NB4 (cell line): ENCODE measurements at places on chromosomes 7 and 10.
A peak's percentile ranks its signal among the peaks of the same experiment; 100 is the strongest.

DNA sequence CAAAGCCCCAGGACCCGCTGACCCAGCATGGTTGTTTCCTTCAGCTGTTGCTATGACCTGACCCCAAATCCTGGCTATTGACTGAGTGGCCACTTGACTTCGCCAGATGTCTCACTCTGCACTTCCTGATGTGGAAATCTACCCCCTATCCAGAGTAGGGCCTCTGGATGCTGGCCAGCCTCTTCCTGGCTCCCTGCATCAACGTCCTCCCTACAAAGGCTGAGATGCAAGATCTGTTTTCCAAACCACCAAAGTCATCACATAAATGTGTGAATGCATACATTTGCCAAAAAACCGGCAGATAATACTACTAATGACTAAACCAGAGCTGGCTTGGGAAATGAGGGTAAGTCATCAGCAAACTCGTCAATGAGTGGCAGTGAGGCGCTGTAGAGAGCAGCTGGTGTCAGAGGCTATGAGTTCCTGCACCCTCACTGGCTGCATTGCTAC, 70.4 kb downstream of the PYROXD2 start:
- no peak for DNase-seq

DNA sequence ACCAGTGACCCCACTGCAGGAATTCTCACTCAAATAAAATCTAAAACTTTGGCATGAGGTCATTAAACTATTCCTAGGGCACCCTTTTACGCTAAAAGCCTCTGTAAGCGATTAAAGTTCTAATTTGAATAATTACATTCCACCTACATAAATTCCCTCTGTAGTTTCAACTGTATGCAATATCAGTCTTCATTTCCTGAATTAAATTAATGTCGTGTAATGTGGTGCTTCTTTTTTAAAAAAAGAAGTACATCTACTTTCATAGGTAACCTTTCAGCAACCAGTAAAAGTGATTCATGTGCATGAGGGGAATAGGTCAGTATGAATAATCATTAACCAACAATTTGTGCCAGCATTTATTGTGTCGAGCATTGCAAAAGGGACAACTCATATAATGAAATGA, 44.7 kb downstream of the IMMP2L start:
- DNase-seq = no peak

- DNase-seq = no peak
Measured at GRCh38 chr7:84256571-84256971, 62.0 kb upstream of the SEMA3A start.

- DNase-seq = no peak
Measured at GRCh38 chr7:142063551-142064442, 47.7 kb upstream of the MGAM2 start.

- no peak for DNase-seq
Measured at GRCh38 chr10:119643306-119644204, 7.6 kb upstream of the BAG3 start.

- peak; percentile 18 for DNase-seq
Measured at GRCh38 chr7:106021151-106022067, 58.3 kb downstream of the CDHR3 start.

DNA sequence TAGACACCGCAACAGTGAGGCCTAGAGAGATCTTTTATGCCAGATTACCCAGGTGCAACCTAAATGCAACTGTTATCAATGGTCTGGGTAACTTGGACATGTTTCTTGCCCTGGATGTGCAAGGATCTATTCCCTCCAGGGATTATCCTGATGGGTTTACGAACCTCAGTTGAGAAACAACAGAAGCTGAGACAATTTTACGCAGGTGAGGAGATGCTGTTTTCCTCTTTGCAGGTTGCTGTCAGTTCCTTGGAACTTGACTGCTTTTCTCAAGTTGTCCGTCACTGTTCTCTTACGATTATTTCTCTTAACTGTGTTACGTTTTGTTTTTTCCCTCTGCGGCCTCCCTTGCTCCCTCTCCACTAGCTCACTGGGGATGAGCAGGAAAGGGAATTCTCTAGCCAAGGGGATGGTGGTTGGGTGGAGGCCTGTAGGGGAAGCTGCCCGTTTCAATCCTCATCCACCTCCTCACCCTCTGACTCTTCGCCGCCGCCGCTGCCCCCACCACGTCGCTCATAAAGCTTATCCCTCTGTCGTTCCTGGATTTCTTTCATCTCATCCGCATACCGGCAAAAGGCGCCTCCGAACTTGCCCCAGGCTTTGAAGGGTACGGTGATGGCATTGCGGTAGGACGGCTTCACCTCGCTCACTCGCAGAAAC, 1.2 kb downstream of the PURB start:
- DNase-seq = no peak

GRCh38 chr10:76205361-76205760, 773.9 kb downstream of the LRMDA start:
- no peak for DNase-seq

DNA sequence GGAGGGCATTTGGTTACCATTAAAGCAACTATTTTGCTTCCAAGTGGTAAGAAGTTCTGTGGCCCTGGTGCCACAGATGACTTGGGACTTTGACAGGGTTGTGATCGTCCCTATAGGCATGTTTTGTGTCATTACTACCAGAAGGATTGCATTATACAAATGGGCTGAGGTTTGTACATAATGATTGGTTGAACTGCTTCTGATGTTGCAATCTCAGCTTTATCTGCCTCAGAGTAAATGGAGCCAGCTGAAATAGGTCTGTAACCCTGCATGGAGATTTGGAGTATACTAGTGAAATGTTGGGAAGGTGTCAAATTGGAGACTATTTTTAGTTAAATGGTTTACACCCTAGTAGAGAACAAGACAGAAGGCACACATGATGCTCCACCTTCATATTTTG, 46.1 kb upstream of the SEPTIN7 start:
- DNase-seq = peak; percentile 39

DNA sequence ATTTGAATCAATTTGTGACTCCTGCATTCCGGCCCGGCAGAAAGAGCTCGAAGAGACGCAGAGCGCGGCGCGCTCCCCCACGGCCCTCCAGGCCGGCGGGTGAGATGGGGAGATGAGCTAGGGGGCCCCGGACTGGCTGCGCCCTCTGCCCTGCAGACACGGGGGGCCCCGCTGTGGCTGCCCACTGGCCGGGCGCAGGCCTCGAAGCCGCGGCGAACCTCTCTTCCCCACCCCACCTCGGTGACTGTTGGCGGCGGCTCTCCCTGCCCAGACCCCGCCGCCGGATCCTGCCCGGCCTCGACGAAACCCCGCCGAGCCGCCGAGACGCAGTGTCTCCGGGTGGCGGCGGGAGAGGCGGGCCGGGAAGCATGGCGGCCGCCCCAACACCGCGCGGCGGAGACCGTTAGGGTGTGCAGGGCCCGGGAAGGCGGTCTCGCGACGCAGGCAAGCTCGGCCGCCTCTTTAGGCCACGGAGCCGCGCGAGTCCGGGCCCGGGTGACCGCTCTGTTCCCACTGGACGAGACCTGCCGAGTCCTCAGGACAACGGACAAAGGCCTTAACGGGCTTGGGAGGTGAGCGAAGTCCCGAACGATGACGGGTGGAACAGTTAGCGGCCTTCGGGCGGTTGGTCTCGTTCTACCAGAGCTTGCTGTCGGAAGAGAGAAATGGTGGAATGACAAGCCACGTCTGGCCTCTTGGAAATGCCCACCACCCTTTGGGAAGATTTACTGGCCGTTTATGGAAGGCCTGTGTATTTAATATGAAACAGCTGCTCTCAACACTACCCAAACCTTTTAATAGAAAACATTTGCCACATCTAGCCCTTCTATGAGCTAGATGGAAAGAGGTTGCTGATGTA, 24.3 kb downstream of the NUP42 start:
- DNase-seq = no peak

DNA sequence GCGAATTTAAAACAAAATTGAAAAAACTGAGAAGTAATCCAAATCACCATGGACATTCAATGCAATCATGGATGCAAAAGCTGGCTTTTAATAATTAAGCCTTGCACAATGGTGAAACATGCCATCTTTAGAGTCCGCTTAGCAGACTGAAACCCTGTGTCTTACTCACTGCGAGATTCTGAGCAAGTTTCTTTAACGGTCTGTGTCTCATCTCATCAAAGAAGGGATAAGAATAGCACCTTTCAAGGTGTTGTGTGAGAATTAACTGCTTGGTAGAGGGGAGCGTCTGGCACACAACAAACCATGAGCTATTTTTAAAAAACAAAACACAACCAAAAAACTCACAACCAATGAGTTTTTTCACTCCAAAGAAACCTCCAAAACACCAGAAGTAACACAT, 21.4 kb downstream of the ACBD7 start:
- DNase-seq = no peak

DNA sequence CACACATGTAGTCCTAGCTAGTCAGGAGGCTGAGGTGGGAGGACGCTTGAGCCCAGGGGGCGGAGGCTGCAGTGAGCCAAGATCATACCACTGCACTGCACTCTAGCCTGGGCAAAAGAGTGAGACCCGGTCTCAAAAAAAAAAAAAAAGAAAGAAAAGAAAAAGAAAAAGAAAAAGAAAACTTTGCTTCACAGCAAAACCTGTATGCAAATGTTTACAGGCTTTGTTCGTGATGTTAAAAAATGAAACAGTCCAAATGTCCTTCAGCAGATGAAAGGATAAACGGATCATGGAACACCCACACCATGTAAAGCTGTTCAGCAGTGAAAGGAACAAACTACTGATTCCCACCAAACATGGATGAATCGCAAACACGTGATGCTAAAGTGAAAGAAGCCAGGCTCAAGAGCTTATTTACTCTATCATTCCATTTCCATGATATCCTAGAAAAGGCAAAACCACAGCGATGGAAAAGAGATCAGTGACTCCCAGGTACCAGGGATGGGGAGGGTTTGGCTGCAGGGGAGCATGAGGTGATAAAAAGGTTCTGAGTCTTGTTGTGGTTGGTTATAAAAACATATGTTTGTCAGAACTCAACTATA, 15.1 kb downstream of the LRRC20 start:
- no peak for DNase-seq

DNA sequence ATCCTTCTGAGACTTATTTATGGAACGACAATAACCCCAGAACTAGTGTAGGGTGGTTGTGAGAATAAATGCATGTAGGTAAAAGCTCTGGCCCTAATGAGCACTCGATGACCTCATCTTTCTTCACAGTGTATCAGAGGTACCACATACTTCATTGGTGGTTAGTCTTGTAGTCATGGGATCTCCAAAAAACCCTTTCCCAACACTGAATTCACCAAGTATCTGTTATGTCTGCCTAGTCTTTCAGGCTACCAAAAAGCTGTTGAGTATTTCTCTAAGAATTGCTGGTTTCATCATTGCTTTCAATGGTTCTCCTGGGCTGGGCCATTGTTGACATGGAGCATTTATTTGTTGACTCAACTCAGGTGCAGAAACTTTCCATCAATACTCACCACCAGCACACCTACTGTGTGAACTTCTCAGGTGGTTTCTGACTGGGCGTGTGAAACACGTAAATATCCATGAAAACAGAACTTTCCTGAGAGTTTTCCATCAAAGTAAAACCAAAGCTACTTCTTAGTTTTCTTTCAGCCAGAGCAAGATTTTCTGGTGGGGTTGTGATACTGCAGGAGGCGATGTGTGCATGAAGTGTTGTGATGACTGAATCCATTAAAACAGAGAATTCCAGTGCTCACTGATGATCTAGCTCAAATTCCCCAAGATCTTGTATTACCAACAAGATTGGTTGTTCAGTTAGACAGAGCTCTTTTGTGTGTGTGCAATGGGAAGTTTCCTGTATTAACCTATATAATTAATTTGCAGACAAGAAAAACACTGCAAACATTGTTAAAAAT, 51.4 kb upstream of the SLC35B4 start:
- DNase-seq = no peak

DNA sequence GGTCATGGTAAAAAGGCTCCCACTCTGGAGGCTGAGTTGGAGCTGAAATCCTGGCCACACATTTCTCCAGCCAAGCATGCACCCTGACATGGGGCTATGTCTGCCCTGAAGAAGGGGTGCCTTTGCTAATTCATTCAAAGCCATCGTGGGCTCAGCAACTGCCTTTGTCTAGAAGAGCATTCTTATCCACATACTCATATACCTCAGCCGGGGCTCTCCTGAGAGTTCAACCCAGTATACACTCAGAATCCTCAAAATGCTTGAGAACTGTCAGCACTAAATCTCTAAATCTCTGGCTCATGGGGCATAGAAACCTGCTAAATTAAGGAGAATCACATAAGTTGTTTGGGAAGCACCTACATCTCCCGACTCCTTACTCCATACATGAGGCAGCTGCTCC, 89.3 kb downstream of the MRPL32 start:
- no peak for DNase-seq

GRCh38 chr7:152137476-152138025, 112.1 kb downstream of the GALNT11 start:
- no peak for DNase-seq

DNA sequence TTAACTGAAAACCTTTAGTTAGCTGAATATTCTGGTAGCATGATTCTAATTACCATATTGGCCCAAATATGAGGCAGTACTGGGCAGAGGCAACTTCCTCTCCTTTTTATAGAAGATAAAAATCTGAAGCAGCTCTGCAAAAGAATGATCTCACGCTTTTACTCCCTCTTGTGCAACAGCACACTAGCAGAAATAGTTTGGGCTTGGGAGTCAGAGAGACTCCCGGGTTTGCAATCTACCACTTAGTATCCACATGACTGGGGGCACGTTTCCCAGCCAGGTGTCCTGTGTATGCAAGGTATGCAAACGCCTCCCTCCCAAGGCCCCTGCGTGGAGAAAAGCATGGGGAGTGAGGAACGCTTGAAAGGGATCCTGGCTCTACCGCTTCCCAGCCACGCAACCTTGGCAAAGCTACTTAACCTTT, 47.2 kb upstream of the RHEB start:
- DNase-seq = peak; percentile 82

- DNase-seq = peak; percentile 14
Measured at GRCh38 chr10:7523656-7524055, 112.8 kb upstream of the SFMBT2 start.

- no peak for DNase-seq
Measured at GRCh38 chr7:137930581-137930980, 71.3 kb downstream of the CREB3L2 start.

GRCh38 chr10:120478386-120478785, 21.4 kb downstream of the PLPP4 start:
- no peak for DNase-seq

DNA sequence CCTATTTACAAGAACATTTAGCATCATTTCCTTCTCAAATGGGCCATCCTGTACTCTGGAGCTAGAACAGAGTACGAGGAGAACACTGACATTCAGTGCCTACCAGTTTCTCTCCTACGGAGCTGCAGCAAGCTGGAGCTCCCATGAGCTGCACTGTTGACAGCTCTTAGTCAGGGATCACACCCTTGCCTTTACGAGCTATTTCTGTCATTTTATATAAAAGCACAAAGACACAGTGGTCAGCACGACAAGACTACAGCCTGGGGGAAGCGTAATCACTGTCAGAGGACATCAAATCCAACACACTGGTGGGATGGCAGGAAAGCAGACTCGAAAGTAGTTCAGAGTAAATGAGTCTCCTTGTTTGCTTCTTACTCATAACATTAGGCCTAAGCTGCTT, 2.7 kb downstream of the CDCA7L start:
- peak; percentile 18 for DNase-seq

GRCh38 chr10:27399871-27400270, 104.2 kb upstream of the RAB18 start:
- DNase-seq = peak; percentile 8

GRCh38 chr7:154503962-154504550, 451.9 kb downstream of the DPP6 start:
- peak; percentile 55 for DNase-seq
